ENCODE measurements at places on chromosomes 2 and 18.

DNA sequence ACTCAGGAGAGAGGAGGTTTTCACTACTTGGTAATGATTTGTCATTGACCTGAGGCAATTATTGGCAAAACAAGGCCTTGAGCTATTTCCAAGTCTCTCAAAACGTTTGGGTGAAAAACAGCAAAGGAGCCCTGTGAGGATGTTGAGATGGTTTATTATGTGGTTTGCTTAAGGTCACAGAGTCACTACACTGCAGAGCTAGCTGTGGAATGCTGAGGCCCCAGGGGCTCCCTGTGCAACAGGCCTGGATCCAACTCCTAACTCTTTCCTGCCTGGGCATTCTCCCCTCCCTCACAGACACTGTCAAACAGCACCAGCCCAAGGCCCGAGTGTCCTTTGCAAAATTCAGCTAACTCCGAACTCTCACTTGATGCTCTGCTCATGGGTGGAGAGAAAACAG, 754.6 kb upstream of the SOX11 start:
- DNase-seq: no peak

DNA sequence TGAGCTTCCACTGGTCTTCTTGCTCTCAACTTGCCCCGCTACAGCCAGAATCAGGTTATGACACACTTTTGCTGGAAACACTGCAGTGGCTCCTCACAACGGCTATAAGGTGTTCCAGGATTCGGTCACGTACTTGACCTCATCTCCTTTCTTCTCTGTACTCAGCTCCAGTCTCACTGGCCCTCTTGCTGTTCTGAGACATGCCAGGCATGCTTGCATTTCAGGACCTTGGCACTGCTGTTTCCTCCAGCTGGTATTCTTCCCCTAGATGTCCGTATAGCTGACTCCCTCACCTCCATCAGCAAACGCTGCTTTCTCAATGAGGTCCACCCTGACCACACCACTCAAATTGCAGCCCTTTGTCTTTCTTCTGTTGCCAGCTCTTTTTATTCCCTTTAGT, 31.9 kb upstream of the C1GALT1C1L start:
- no peak for DNase-seq

DNA sequence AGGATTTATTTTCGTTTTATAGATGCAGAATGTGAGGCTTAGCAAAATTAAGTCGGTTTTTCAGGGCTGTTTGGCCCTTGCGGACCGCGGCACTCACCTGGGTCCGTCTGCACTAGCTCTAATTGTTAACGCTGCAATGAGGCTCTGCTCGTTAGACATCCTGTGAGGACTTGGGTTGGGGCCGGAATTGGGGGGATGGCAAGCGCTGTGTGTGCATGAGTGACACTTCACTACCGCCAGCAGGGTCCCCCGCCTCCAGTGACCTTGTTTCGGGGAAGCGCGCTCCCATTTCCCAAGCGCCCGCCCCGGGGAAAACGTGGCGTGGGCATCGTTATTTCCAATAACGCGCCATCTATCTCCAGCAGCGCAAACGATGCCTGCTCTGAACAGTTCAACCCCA, 54.2 kb downstream of the KCNG2 start:
- DNase-seq: no peak

DNA sequence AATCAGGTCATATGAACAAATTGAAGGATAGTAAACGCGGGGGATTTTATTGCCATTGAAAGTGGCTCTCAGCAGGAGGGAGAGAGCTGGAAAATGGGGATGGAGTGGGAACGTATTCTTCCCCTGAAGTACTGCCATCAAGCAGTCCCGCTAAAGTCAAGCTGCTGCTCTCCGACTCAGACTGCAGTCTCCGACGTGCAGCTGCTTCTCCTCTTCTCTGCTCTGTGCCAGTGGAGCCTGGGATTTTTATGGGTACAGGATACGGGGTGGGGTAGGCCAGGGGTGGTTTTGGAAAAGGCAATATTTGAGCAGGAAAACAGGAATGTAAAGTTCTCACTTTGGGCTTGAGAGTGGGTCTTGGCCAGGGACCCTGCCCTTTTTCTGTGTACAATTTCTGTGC, 33.0 kb downstream of the KCTD18 start:
- no peak for DNase-seq

- DNase-seq: no peak
Observed at GRCh38 chr18:27017901-27018500, 152.5 kb upstream of the AQP4 start.

- DNase-seq: no peak
Observed at GRCh38 chr18:47191961-47192360, 15.8 kb upstream of the IER3IP1 start.

- peak; percentile 90 for DNase-seq
Observed at GRCh38 chr18:12278741-12279682, 24.9 kb downstream of the CIDEA start.

DNA sequence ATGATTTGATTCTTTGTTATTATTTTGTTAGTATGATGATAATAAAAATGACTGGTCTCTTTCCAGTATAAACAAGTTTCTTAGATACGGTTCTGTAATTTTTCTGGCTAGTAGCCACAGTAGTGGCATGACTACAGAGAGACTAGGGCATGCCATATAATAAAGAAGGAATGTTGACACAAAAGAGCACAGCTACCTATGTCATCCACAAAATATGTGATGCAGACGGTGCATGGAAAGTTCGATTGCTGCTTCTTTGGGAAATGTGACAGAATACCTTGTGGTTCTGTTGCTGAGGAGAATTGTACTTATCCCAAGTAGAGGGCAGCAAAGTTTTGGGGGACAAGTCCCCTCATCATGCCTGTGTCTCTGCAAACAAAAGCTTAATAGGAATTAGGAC, 26.1 kb upstream of the SETBP1 start:
- DNase-seq: no peak

- no peak for DNase-seq
Observed at GRCh38 chr2:120834206-120834605, 98.5 kb downstream of the GLI2 start.

GRCh38 chr18:49023271-49023937, 72.6 kb upstream of the SMAD7 start:
- no peak for DNase-seq

DNA sequence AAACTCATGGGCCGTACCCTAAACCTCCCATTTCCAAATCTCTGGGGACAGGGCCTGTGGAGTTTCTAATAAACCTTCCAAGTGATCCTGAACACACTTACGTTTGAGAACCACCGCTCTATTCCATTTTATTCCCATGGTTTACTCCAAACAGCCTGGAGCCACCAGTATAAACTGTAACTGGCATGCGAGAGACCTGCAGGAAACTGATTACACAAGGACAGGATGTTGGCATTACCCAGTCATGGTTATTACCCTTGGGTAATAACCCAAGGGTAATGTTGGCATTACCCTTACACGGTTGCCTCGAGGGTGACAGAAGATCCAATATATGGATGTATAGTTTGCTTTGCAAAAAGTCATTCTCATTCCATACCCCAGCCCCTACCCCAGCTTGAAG, 37.0 kb upstream of the YPEL5 start:
- no peak for DNase-seq
